ENCODE measurements at places on chromosomes 12 and 14.

DNA sequence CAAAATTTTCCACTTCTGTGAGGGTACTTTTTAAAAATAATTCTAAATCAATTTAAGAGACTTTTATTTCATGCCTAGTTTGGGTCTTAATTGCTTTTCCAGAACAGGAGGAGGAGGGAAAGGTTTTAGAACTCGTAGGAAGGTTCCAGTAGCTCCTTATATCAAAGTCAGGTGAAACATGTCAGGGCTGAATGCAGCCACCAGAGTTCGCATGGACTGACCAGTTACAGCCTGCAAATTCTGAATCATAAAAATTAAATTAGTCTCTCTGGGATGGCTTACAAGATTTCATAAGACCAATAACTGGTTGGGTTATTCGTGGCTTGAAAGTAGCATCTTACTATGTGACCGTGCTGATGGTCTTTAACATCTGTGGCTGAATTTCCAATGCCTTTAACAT, 397 bp downstream of the BDKRB1 start:
- DNase-seq, result no peak

DNA sequence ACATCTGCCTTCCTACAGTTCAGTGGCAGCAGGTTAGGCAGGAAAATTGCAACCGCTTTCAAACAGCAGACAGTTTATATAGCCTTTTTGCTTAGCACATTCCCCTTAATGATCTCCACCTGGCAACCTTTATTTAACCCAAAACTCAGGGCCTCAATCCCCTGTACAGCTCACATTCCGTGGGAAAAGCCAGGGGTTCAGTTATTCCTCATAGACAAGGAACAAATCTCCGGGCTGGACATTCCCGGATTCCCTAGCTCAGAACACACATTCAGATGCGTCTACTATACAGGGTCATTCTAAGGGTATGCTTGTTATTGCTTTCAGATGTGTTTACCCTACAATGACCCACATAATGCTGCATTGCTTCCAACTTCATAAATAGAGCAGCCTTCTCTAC, 73.8 kb upstream of the DCN start:
- peak; percentile 28 for DNase-seq

- DNase-seq, result no peak
Measured at GRCh38 chr14:67623114-67623513, 3.4 kb downstream of the ARG2 start.

DNA sequence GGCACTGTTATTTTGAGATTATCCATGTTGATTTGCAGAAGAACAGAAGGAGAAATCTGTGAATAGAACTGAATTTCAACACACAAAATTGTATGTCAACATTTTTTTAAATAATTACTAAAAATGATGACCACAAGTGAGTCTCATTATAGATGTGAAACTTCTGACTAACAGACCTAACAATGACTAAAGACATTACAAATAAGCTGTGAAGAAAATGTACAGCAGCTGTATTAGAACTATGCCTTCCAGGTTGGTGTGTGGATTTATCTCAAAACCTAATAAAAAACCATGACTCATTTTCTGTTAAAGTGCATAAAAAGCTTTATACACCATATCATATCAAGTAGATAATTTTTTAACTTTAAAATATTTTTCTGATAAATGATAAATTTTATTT, 22.5 kb upstream of the FOXG1 start:
- DNase-seq, result no peak

GRCh38 chr14:97138801-97139200, 341.6 kb downstream of the VRK1 start:
- peak; percentile 15 for DNase-seq

GRCh38 chr12:77895699-77896098, 65.0 kb downstream of the NAV3 start:
- DNase-seq, result no peak

GRCh38 chr12:40175045-40175444, 49.8 kb upstream of the LRRK2 start:
- DNase-seq, result no peak

DNA sequence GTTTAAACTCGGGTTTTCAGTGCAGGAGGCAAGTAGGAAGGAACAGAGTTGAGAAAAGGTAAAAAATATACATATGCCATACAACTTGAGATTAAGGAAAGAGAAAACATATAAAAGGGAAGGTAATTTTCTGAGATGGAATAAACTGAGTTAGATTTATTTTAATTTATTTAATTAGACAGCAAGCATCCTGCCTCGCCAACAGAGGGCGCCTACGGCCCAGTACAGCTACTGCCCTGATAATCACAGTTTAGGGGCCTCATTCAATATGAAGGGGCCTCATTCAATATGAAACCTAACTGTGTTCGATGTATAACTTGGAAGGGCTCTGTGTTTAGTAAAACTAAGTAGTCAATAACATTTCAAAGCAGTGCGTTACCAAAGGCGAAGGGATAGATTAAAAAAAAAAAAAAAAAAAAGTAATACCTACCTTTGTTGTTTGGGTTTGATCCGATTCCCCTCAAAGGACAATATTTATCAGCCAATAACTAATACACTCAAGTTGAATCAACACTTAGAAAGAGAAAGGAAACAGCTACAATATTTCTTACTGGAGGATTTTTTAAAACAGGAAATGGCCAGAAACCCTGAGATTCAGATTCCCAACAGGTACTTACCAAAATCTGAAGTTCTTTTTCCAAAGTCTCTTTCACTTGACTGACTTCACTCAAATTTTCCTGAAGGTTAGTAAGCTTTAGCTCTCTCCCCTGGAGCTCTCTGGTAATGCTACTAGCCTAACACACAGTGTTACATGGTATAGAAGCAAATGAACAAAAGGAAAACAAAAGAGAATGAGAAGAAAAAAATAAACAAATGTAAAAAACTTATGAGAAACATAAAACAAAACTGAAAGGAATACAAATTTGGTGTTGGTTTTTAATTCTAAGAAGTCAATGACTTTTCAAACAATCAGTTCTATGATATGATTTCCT, 70.0 kb upstream of the VPS33A start:
- peak; percentile 45 for DNase-seq

DNA sequence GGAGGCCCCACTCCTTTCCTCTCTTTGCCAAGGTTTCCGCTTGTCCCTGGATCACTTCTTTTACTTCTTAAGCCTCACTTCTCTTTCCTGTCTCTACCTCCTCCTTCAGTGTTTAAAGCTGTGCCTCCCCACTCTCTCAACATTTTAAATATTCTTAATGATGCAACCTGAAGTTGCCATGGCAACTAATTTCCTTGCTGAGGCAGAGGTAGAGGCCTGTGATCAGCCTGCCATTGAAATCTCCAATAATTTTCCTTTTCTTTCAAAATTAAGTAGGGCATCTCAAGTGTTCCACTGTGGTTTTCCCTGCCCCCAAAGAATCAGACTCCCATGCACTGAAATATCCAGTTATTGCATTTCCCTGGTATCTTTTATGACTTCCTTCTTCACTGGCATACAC, 108.6 kb upstream of the VRK1 start:
- DNase-seq, result peak; percentile 32

DNA sequence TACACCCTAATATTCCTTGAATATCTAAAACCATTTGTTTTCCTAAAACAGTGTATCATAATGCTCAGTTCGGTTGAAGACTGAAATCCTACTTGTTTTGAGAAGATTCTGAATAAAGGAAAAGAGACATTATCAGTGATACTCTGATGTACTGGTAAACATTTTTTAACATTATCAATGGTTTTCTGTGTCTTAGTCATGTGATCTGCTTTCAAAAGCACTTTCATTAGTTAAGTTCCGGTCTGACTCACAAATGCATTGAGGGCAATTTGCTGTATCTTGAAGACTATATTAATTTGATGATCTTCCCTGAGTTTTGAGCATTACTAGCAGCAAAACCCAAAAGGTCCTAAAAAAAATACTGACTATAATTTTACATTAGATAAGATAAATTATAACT, 145.6 kb downstream of the PRKD1 start:
- no peak for DNase-seq

GRCh38 chr12:99911967-99912366, 72.8 kb downstream of the ANKS1B start:
- no peak for DNase-seq

- peak; percentile 89 for DNase-seq
Measured at GRCh38 chr12:52019113-52019770, 12.5 kb downstream of the TAMALIN start.
